Stimulated activated CD8-positive, alpha-beta memory T cell treated with anti-CD3 and anti-CD28 coated beads, Interleukin-12 subunit alpha, Interleukin-12 subunit beta, amount 100 ng/mL, for 1 hour (primary cell): ENCODE measurements at places on chromosomes 6 and 20.
A peak's percentile ranks its signal among the peaks of the same experiment; 100 is the strongest.

DNA sequence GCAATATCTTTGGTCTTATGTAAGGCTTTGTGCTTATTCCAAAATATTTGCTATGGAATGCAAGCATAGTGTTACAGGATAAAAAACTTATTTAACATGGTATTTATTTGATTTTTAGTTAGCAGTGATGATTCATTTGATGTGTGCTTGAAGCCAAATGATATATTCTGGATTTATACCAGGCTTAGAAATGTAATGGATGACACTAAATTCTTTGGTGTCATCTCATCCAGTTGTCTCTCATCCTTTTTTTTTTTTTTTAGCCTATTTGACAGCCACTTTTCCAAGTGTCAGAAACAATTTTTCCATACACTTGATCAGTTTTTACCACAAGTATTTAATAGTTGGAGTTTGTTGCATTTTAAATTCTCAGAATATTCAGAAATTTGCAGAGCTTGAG lies 515.3 kb downstream of the CDKAL1 start:
- DNase-seq, result no peak

GRCh38 chr20:1909097-1909496 lies 13.9 kb downstream of the SIRPA start:
- no peak for DNase-seq

DNA sequence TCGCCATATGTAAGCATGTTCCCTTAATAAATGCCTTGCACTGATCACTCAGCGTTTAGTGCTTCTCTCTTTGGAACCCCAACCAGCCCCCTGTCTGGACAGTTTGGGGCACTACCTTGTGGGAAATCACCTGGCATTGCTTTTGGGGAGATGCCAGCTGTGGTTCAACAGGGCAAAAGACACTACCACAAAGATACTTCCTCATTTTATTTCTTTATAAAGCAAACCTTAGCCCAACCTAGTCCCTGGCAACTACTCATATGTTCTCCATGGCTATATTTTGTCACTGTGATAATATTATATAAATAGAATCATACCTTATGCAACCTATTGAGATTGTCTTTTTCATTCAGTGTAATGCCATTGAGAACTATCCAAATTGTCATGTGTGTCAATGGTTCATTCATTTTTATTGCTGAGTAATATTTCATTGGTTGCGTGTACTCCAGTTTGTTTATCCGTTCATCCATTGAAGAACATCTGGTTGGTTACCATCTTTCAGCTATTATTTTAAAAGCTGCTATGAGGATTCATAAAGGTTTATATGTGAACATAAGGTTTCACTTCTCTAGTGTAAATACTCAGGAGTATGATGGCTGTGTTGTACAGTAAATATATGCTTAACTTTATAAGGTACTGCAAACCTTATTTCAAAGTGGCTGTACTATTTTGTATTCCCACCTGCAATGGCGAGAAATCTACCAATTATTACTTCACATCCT lies 114.8 kb downstream of the MOXD1 start:
- DNase-seq, result no peak

DNA sequence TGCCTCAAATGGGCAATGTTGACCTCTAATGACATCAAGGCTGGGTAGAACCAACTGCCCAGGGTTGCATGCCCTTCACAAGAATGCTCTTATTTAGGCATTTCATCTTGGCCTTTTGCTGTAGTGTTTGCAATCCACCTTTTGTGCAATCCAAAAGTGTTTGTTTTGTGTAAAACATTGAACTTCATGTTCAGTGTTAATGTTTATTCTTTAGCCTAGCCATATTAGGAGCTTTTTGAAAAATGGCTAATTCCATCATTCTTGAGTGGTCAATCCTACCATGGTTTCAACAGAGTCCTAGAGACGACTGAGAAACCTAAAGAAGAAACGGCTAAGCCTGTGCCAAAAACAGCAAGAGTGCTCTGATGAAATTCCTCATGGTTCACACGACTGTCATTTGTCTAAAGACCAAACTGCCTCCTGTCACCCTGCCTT lies 279.6 kb upstream of the PRDM1 start:
- no peak for DNase-seq

DNA sequence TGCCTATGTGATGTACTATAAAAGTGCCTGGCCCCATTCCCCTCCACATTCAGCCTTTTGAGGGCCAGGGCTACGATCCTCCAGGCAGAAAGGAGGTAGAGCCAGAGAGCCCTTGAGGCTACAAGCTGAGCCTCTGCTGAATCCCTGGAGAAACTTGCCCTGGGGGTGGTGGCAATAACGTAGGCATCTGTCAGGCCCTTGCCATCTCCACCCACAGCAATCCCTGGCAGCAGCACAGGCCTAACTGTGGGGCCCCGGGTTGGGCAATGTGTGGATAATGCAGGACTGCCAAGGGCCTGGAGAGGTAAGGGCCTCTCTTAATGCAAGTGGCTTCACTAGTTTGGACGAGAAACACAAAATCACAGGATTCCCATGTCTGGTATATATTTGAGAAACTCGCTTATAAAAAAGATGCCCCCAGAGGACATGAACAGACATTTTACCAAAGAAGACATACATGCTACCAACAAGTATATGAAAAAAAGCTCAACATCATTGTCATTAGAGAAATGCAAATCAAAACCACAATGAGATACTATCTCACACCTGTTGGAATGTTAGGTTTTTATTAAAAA lies 99.0 kb downstream of the QRSL1 start:
- DNase-seq, result no peak

- no peak for DNase-seq
Observed at GRCh38 chr20:48194583-48194982, 409.3 kb upstream of the SULF2 start.

DNA sequence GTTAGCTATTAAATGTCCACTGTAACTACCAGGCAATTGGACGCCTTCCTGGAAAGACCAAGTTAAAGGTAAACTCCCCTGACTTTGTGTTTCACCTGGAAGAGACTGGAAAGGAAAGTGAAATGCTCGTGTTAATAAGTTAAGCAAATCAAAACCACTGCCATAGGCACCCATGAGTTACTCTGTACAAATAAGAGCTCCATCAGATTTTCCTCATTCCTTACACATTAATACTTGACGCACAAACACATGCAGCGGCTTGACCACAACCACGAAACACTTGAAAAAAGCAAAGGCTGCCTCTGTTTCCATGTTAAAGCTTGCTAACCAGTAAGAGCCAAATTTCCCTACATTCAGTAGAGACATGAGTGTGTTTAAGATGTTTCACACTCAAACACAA lies 19.8 kb downstream of the GCM1 start:
- no peak for DNase-seq

DNA sequence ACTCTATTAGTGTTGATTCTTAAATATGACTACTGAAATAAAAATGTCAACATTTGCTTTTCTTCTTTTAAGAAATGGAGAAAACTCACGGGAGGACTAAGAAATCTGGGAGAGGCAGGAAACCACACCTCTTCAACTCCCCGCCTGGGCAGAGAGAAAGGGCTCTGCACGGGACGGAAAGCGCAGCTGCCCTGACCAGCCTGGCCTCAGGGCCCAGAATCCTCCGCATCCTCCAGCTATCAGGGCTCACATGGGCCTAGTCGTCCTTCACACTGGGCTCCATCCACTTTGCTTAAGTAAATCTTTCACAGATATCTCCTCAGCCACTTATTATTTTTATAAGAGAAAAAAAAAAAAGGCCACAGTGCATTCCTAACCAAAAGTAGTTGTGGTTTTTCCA lies 215.1 kb downstream of the TBXT start:
- DNase-seq, result no peak

- no peak for DNase-seq
Observed at GRCh38 chr6:3843379-3844096, 5.6 kb upstream of the FAM50B start.

- DNase-seq, result no peak
Observed at GRCh38 chr6:16966791-16967469, 134.9 kb upstream of the STMND1 start.

DNA sequence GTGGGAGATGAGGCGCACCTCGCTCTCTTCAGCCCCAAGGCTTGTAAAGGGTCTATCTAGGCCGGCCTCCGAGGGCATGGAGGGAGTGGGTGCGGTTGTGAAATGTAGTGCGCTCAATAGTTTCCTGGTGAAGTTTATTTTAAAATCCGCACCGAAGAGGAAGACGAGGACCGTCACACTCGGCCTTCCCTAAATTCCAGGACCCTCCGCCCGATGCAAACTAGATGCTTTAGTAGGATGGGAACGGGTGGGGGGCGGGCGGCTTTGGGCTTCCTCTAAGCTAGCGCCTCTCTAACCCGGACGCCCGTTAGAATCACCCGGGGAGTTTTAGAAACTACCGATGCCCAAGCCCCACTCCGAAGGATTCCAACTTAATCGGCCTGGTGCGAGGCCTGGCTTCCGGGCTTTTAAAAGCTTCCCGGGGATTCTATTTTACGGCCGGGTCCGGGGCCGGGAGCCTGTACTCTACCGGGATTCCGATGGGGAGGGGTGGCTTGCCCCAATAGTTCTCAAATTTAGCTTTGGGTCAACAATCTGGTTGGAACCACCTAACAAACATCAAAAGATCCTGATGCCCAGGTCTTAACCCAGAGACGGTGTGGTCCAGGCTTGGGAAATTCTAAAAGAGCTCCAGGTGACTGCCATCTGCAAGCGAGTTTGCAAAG lies 548 bp upstream of the BCAS4 start:
- no peak for DNase-seq

DNA sequence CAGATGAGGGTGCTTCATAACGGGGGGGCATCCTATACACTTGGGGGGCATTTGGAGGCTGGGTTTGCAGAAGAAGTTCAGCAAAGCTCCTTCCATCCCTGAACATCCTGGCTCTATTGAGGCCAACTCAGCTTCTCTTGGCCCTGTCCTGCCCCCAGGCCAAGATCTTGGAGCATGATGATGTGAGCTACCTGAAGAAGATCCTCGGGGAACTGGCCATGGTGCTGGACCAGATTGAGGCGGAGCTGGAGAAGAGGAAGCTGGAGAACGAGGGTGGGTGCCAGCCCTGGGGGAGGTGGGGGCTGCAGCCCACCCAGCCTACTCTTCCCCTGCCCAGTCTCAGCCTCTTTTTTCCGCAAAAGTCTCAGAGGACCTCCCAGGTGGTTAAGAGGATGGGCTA lies 17.2 kb downstream of the GDAP1L1 start:
- DNase-seq, result no peak

- DNase-seq, result no peak
Observed at GRCh38 chr20:11001764-11002540, 328.2 kb upstream of the JAG1 start.

DNA sequence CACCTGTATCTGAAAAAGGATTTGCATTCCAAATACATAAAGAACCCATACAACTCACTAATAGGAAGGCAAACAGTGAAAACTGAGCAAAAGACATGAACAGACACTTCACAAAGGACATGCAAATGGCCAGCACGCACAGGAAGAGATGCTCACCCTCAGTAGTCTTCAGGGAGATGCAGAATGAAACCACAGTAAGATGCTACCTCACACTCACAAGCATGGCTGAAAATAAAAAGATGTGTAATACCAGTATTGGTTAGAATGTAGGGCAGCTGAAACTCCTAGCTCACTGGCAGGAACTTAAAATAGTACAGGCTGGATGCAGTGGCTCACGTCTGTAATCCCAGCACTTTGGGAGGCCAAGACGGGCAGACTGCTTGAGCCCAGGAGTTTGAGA lies 64.6 kb downstream of the SNX5 start:
- no peak for DNase-seq

- no peak for DNase-seq
Observed at GRCh38 chr20:14406495-14406894, 69.1 kb upstream of the FLRT3 start.

- DNase-seq, result no peak
Observed at GRCh38 chr6:21158873-21159272, 434.7 kb upstream of the SOX4 start.

DNA sequence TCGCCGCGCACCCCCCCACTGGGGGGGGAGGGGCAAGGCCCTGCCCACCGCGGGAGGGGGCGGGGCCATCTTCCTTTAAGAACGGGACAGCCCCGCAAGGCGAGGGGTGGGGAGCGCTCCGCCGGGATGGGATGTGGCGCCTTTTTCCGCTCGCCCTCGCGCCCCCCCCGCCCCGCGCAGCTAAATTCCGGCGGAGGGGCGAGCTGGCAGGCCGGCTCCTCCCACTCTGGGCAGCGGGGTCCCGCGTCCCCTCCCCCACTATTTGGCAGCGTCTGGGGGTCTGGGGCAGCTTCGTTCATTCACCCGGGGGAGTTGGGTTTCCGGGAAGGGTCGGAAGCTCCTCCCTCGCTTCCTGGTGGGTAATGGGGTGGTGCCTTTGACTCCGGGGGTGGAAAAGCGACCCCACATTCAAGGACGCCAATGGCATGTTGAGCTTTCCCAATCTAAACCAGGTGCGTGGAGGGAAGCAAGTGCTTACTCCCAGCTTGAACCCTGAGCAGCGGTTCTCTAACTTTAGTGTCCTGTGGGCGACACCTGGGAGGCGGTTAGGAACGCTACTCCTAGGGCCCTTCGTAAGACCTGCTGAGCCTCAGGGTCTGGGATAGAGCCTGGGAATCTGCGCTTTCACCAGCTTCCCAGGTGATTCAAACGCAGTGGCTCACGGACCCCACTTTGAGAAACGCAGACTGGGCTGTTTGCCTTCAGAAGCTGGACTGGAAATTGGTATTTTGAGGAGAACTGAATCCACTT lies 927 bp downstream of the ASXL1 start:
- peak; percentile 53 for DNase-seq

DNA sequence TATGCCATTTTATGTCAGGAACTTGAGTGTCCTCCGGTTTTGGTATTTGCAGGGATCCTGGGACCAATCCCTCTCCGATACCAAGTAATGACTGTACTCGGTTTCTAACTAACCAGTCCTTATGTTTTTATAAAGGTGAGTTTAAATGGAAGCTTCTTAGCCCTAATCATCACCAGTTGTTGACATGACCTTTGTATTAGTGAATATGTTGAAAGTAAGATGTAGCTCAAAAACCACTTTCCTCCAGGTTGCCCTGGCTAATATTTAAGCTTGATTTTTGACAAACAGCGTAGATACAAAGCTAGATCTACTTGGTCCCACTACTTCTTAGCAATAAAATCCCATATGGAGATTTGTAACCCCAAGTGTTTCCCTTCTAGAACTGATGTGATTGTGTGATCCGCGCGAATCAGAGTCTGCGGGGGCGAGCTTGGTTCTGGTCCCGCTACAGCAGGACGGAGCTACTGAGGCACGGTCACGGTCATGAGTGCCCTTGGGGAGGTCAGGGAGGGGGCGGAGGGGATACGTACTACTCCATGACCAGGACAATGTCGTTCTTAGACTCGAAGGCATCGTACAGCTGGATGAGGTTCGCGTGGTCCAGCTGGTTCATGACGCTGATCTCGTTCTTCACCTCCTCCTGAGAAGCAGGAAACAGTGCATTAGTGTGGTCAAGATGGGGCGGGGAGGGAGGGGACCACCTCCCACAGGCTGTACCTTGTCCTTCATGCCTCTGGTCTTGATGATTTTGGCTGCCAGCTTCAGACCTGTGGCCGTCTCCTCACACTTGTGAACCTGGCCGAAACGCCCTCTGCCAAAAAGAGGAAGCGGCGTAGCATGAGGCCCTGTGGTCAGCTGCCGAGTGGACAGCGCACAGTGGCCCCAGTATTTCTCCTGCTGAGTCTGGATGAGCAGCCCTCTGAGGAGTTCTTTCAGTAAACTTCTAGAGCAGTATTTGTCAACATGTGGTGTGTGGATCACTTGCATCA lies 65.7 kb downstream of the MYLK4 start:
- no peak for DNase-seq
